Stimulated activated CD8-positive, alpha-beta memory T cell treated with anti-CD3 and anti-CD28 coated beads, Interleukin-7, amount 100 ng/mL, for 48 hours (primary cell): ENCODE measurements at places on chromosomes 5 and 9.

DNA sequence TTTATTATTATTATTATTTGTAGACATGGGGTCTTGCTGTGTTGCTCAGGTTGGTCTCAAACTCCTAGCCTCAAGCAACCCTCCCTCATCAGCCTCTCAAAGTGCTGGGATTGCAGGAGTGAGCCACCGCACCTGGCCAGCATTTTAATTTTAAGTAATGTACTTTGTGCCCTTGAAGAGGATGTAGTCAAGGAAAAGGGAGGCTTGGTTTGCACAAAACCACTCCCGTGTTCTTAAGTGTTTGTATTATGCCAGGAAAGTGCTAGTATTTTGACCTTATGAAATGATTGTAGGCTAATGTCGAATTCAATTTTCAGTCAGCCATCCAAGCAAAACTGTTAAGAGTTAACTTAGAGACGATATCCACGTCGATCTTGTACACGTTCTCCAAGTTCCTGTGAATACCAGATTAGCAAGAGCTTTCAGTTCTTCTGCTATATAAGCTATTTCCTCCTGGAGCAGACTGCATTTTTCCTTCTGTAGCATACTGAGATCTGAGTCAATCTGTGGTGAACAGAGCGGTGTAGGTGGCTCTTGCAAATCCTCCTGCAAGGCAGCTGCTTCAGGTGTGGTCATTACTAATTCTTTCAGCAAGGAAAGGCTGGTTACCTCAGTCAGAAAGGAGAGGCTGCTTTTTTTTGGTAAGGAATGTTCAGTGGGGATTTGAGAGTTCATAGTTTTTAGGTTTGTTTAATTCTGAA, 23.7 kb downstream of the CCDC171 start:
- DNase-seq: no peak

DNA sequence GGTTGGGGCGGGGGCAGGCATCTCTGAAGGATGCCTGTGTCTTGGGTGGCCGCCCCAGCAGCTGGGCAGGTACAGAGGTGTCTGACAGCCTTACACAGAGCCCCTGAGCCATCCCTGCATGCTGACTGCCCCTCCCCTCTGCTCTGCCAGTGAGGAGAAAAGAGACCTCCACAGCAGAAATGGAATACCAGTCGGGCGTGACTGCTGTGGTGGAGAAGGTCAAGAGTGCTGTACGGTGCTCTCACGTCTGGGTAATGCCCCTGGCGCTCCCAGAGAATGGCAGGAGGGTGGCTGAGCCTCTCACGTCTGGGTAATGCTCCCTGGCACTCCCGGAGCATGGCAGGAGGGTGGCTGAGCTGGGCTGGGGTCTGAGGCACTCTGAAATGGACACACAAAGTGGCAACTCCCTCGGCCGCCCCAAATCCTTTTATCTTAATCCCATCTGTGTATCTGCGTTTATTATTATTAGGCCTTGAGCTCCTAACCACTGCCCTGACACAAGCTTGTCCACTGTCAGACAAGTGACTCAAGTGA, 2.5 kb upstream of the RABL6 start:
- no peak for DNase-seq

- DNase-seq: no peak
These were observed 173.9 kb downstream of the FSTL4 start for GRCh38 chr5:133438487-133438886.

GRCh38 chr9:106052735-106053134, 358.4 kb downstream of the TMEM38B start:
- no peak for DNase-seq

DNA sequence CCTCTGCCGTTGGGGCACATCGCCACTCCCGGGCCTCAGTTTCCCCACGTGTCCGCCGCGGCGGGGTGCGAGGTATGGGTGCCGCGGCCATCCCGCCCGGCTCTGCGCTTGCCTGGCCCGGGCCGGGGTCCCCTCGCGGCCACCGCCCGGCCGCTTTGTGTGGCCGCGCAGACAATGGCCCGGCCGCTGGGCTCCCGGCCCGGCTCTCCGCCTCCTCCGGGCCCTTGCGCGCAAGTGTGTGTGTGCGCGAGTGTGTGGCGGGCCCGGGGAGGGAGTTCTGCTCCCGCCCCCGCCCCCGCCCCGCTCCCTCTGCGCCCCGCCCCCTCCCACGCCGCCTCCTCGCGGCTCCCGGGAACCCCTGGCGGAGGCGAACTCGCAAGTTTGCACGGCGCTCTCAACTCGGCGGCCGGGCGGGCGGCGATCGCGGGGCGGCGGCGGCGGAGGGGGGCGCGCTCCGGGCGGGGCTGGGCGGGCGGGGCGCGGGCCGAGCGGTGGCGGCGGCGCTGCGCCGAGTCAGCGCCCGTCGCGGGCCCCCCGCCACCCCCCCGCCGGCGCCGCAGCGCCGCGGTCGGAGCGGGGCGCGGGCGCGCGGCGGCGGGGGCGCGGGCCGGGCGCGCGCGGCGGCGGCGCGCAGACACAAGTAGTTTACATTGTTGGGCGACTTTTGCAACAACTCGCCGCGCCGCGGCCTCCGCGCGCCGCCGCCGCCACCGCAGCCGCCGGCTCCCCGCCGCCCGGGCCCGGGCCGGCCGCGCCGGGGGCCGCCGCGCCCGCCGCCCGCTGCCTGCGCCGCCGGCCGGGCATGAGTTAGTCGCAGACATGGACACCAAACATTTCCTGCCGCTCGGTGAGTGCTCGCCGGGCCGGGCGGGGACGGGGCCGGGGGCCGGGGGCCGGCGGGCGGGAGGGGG, at the start of gene RXRA:
TSS of gene RXRA (plus strand) at position 643 of the 911 bp plus-strand sequence. CDS start at position 820, 177 bp downstream.
- DNase-seq: peak; percentile 18

DNA sequence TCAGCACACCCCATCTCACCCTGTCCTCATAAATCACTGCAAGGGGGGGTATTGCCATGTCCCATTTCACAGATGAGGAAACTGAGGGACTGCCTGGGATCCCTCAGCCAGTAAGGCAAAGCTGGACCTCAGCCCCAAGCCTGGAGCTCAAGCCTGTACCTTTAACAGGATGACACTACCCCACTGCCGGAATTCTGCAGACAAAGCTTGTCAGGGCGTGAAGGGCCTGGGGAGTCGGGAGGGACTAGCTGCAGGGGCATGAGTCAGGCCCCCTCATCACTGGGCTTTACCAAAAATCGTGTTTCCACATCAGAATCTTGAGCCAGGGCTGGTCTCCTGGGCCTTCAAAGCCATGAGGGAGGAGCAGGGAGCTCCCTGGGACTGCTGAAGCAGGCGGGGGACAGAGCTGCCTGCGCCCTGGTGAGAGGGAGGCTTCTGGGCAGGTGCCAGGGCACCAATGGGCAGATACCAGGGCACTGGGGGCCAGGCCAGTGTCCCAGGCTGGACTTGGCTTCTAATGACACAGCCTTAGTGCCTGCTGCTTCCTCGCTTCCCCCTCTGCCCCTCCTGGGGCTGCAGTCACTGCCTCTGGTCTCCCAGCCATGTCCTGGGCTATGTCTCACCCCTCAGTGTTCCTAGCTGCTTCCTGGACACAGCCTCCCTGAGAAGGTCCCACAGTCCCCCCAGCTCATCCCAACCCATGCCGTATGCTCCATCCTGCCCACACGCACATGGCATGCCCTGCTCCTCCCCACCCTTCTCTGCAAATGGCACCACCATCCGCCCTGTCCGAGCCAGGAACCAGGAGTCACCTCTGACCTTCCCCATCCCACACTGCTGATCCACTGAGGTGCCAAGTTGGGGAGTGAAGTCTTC, 80.7 kb downstream of the LMX1B start:
- no peak for DNase-seq

- DNase-seq: no peak
These were observed 690.9 kb upstream of the CDH18 start for GRCh38 chr5:20678814-20679298.

DNA sequence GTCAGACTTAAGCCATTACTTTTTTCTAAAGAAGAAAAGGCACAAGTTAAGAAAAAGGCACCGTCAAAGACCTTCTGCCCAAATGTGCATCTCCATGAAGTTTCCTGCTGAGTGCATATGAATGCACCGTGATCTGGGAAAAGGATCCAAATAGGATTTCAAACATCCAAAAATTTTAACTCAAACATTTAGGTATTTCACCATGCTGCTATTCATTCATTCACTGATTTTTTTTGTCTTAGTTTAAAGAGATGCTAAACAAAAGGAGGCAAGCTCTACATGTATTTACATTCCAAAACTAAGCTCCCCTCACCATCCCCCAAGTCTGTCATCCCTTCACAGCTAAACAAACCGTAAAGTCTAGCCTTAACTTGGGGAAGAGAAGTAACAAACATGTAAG, 291.9 kb downstream of the ARL15 start:
- DNase-seq: no peak

- no peak for DNase-seq
These were observed 144.1 kb downstream of the MAT2B start for GRCh38 chr5:163649514-163649913.

- no peak for DNase-seq
These were observed 55.3 kb downstream of the PTBP3 start for GRCh38 chr9:112278152-112278551.

DNA sequence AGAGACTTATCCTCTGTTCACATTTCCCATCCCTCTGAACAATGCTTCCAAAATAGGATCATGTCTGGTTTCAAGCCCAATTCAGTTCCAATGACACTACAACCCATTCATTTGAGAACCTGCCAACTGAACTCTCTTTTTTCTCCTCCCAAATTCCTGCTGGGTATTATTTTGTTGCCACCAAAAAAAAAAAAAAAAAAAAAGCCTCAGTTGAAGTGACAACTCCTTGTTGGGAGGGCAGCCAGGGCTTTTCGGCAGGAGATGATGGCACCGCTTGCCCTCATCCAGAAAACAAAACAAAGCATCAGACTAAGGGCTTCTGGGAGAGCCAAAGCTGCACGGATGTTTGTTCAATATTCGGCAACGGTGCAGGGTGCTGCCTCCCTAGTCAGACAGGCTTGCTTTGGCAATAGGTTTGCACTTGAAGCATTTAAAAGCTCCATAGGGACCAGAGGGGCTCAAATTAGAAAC, 30.6 kb upstream of the TRIM32 start:
- DNase-seq: no peak

- no peak for DNase-seq
These were observed 58.9 kb downstream of the NREP start for GRCh38 chr5:111697881-111698757.

DNA sequence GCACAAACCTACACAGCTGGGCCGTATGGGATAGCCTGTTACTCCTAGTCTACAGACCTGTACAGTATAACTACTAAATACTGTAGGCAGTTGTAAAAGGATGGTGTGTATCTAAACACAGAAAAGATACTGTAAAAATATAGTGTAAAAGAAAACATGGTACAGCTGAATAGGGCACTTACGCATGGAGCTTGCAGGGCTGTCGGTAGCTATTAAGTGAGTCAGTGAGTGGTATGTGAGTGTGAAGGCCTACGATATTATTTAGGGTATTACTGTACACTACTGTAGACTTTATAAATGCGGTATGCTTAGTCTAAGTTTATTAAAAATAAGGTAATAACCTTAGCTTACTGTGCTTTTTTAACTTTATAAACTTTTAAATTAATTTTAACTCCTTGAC, 1.2 kb downstream of the ZCCHC9 start:
- DNase-seq: no peak

DNA sequence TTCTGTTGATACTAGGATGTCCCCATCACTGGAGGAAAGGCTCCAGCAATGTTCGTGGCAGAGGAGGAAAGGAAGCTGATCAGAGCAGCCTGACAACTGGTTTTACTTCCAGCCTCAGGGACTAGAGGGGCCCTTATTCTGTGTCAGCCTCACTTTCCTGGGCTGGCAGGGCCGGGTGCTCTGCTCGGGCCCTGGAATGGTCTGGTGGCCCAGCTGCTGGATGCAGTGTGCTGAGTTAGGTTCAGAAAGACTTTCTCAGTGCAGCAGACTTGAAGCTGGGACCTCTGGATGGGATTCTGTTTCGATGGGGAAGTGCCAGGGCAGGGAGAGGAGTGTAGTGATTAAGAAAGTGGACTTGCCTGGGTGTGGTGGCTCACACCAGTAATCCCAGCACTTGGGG, 81.0 kb downstream of the MACROH2A1 start:
- DNase-seq: no peak

DNA sequence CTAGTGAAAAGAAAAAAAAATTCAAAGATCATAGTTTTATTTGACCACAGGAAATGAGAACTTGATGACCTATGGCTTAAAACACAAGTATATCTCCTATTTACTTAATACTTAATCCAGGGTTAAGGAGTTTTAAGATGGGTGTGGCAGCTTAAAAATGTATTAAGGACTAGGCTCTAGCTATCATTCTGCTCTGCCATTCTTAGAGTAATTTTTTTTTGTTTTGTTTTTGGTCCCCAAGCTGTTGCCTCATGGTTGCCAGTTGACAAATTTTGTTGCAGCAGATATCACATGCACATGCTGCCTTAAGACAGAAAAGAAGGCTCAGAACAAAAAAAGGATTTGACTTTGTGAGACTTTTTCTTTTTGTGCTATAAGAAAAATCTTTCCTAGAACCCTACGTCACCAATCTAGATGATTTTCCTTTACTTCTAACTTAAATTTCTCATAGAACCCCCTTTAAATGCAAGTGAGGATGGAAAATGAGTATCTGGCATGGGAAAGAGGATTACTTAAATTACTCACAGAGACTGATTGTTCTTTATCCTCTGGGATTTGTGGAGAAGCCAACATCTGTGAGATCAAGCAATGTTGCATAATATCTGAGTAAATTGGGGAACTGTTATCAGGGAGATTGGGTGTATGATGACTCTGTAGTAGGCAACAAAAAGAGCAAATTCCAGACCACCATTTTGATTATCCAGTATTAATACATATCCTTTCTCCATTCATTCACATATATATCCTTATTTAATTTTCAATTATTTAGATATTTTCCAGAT, 364.7 kb upstream of the CD180 start:
- no peak for DNase-seq

DNA sequence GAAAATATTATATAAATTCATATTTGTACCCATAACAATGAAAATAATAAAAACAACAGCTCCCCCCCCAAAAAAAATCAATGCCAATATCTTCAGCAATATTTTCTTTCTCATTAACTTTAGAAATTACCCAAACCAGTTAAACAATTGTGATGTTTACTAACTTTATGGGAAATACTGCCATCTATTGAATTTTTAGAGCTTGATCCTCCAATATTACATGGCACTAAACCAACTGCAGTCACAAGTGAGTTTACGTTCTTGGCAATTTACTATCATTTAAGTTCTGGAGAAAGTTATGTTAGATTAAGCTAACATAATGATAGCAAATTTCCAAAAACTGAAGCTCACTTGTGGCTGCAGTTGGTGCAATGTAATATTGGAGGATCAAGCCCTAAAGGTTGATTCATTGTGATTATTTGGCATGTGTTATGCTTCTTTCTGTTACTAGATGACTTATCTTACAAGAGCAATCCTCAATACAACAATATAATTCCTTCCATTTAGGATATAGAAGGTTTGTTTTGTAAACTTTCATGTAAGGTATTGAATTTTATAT, 379.5 kb downstream of the CDH18 start:
- DNase-seq: no peak

- DNase-seq: no peak
These were observed 330.0 kb downstream of the PRR16 start for GRCh38 chr5:120794121-120794520.
